ENCODE measurements at places on chromosomes 1 and 21.

GRCh38 chr1:228765168-228765946 is 30.1 kb downstream of the RHOU start:
- DNase-seq = no peak

DNA sequence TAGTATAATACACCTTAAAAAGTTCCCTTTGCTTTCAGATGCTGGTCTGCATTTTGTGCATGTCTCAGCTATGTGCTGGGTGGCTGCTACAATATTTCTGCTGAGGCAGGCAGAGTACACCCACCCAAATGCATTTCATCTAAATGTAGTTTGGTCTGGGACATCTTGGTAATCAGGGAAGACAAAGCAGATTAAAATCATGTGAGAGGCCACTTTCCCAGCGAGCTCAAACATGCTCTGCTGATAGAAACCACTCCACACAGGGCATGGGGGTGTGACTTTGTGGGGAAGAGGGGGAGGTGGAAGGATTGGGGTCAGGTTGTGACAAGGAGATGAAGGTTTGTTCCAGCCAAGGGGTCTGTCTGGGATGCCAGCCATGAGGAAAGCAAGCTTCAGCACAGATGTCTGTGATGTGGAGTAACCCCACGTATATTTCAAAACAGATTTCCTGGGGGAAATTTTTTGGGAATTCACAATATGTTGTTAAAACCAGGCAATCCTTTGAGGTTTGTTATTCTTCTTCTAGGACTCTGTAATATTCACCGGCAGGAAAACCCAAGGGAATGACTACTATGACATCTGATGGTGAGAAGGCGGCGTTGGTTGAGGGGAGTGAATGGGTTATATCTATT is 255.1 kb upstream of the FGGY start:
- DNase-seq = peak; percentile 59

DNA sequence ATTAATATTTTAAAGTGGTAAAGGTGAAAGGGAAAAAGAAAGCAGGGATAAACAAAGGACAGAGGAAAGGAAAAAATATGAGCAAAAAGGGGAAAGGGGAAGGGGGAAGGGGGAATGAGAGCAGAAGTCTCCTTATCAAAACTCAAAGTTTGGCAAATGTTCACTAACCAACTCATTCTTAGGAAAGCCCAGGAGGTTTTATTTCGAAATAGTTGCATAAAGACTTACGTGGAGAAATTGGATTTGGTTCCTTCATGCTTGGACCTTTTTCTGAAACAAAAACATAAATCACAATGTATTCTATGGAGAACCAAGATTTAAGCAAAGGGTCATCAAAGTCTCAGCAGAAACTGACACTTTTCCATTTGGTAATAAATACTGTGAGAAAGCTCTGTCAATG is 188.1 kb downstream of the TGFBR3 start:
- DNase-seq = no peak

DNA sequence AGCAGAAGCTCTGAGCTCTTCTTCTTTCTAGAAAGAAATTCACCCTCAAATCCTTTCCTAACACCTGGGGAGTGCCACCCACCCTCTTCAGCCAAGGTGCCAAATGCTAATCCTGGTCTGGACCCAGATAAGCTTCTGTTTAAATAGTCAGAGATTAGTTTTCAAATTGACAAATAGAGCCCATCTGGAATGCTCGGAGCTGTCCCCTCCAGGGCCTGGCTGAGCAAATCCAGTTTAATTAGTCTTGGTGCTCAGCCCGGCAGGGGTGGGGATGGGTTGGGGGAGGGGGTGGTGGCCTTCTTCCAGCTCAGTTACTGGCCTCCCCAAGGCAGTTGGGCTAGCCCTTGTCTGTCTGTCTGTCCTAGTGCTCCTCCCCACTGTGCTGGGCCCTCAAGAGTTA is 269.5 kb downstream of the GRIK3 start:
- no peak for DNase-seq

GRCh38 chr1:39158327-39159086 is 46.0 kb upstream of the MACF1 start:
- no peak for DNase-seq

GRCh38 chr1:27364696-27365371 is 1.9 kb downstream of the MAP3K6 start:
- DNase-seq = no peak

DNA sequence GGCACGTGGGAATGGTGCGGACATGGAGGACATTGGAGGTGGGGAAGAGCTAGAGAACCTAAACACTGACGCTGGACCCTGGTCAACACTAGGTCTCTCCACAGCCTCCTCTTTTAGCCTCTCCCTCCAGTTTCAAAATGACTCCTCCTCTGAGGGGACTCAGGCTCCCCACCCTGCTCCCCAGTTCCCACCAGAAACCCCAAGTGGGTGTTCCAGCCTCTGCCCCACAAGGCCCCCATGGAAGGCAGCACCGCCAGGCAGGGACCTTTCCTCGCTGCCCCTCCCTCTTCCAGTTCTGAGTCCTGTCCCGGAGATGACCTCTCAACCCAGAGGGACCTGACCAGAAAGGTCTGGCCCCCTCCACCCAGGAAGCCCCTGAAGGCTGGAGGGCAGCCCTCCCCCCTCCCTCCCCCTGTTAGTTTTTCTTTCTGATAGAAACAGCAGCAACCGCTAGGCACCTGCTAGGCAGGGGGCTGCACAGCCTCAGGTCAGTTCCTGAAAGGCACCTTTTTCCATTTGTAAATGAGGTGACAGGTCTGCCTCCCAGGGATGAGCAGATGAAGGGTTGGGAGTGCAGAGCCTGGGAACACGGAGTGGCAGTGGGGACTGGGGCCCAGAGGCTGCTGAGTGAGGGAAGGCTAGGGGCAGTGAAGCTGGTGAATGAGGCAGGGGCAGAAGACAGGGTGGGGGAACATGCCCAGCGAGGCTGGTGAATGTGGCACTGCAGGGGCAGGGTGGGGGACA is 9.3 kb upstream of the ITGB2 start:
- no peak for DNase-seq

DNA sequence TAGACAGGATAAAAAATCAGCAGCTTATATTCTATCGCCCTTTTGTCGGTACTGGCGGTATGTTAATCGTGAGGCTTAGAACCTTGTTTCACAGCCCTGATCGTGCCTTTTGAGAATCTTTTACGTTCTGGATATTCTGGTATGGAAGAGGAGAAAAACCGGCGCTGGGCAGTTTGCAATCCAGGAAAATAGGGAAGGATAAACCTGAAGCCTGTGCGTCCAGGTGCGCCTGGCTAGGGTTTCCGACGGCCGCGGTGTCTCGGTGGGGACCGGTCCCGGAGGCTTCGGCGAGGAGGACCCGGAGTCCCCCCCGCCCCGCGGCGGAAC is 258 bp upstream of the SYPL2 start:
- DNase-seq = no peak
